Glomerular endothelial cell (primary cell): ENCODE measurements at places on chromosomes 1 and 21.

DNA sequence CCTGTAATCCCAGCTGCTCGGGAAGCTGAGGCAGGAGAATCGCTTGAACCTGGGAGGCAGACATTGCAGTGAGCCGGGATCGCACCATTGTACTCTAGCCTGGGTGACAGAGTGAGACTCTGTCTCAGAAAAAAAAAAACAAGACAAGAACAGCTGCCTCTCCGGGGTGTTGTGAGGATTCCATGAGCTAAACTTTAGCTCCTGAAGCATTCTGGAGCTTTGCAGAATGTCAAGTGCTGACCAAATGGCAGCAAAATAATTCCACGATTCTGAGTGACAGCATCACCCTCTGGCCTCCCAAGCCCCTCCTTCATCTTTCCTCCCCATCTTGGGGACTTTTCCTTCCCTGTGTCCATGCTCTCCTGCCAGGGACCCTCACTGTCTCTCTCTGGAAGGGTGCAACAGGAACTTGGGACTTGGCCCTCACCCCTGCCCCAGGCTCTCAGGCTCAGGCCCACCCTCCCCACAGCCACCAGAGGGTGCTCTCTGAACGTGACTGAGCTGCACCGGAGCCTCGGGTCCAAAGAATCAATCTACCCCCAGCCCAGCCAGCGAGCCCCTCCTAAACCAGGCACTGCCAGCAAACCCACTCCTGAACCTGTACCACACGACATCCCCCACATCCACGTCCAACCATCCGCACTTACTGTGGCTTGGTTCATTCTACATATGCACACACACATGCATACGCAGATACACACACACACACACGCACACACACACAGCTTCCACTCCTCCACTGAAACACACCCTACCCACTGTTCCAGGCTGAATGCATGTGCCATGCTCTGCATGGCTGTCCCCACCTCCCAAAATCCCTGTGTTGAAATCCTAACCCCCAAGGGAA is 45.7 kb downstream of the ACOT7 start:
- no peak for DNase-seq

GRCh38 chr1:231395998-231396390 is 26.1 kb downstream of the EGLN1 start:
- DNase-seq, result no peak

- no peak for DNase-seq
Observed at GRCh38 chr1:43536196-43536863, 5.6 kb downstream of the PTPRF start.

DNA sequence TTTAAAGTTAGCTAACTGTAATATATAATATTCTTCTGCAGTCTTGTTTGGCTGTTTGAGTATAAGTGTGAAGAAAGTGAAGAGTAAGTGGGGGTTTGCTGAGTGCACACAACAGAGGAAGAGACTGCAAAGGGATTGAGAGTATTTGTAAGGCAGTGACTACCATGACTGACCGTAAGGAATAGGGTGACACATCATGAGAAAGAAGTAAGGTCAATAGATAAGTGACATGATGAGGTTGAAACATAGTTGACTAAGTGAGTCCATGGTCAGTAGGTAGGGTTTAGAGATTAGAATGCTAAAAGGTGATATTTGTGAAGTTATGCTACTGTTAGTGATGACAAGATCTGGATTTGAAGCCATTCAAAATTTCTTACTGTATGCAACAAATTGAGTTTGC is 27.7 kb downstream of the WARS2 start:
- no peak for DNase-seq

DNA sequence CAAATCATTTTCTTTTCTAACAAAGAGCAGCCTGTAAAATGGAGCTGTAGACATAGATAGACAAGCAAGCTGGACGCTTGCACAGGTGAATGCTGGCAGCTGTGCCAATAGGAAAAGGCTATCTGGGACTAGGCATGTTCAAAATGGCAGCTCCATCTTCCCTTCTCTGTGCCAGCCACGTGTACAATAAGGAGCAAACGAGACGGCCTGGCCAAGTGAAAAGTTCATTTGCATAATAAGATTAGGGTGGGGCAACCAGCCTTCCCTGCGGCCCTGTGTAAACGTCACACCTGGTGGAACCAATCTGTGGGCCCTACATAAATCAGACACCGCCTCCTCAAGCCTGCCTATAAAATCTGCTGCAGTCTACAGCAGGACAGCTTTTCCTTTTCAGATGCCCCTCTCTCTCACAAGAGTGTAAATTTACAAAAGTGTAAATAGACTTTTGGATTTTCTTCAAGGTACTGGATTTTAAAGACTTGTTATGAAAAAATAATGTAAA is 16.6 kb upstream of the EDEM3 start:
- DNase-seq, result no peak

GRCh38 chr1:155760751-155761475 is 72.0 kb downstream of the DAP3 start:
- DNase-seq, result no peak

GRCh38 chr1:151343587-151343986 is 3.5 kb downstream of the RFX5 start:
- DNase-seq, result no peak

- no peak for DNase-seq
Observed at GRCh38 chr1:155226188-155226909, 17.9 kb downstream of the MTX1 start.
